ENCODE measurements at places on chromosomes 13 and 19.

DNA sequence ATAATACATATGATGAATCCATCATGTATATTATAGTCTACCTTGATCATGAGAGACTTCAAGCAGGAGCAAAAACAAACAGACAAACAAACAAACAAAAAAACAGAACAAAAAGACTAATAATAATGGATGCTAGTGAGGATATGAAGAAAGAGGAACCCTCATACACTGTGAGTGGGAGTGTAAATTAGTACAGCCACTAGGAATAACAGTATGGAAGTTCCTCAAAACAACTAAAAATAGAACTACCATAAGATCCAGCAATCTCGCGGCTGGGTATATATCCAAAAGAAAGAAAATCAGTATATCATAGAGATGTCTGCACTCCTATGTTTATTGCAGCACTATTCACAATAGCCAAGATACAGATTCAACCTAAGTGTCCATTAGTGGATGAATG is 7.0 kb upstream of the DLEU7 start:
- DNase-seq: no peak

GRCh38 chr19:290372-291005 is 714 bp downstream of the PLPP2 start:
- DNase-seq: peak; percentile 13

- DNase-seq: no peak
Observed at GRCh38 chr19:48413879-48414587, 20.6 kb downstream of the GRIN2D start.

DNA sequence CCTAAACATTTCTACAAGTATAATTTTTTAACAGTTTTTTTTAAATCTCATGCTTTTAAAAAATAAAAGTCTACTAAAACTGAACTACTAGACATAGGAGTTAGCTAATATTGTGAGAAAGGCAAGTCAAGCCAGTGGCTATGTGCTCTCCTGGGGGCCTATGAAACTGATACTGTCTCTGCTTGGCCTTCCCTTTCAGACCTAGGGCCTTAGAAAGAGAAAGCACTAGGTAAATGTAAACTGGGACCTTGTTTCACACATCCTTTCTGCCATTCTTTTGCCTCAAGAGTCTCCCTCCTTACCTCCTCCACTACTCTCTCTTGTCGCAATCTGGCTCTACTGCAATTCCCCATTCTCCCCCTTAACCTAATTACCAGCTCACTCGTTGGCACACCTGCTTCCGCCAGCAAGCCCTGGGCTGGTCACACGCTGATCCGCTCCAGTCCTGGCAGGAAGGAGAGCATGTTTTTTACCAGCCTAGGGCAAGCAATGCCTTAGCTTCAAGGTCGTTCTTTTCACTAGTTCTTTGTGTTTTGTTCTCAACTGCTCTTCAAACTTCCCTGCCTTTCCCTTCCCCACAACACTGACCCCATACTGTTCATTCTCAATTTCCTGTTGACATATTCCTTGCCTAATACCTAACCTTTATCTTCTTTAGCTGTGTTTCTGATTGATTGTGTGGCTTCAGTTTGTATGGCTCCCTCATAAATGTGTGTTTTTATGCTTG is 23.1 kb downstream of the TBC1D4 start:
- DNase-seq: no peak

DNA sequence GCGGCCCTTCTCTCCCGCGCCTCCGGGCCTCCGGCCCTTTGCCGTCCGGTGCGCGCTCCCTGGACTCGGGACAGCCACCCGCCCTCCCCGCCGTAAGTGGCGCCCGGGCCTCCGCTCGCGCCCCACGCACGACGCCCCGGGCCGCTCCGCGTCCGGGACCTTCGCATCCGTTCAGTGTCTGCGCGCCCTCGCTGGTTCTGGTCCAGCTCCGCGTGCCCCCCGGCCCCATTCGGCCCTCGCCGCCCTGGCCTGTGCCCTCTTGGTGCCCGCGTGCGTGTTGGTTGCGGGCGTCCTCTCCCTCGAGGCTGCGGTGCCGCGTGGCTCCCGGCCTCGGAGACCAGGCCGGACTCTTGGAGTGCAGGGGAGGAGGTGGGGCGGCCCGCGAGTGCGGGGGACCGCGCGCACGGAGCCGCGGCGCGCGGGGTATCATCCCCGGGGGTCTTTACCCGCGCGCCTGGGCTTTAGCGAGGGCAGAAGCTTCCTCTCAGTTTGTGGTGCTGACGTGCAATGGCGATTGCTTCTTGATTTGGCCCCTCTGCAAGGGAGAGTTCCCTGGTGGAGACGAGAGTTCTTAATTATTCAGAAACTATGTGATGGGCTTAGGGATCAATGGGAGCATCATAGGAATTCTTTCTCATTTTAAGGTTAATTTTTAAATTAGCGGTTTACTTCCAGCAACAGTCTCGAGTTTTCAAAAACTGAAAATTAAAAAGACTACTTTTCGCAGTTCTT is 757 bp downstream of the WASF3 start:
- DNase-seq: no peak

- DNase-seq: no peak
Observed at GRCh38 chr13:56713656-56714055, 427.1 kb upstream of the PRR20A start.

GRCh38 chr19:12772323-12772722 is 3.0 kb downstream of the HOOK2 start:
- no peak for DNase-seq

DNA sequence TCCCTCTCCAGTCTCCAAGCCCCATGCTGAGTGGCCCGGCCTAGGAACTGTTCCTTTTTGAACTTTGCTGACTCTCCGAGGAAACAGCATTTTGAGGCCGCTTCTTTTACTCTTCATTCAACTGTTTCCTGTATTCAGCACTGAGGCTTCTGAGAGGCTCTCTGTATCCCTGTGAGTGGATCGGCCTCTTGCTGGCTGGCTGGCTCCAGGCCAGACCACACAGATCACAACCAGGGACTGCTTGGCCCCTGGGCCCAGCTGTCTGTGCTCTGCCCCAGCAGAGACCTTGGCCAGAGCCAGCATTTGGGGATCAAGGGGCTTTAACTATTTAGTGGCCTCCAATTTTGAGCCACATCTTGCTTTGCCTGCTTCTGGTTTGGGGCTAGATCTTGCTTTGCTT is 75.6 kb upstream of the KL start:
- DNase-seq: no peak

GRCh38 chr13:50635504-50635903 is 208.0 kb downstream of the DLEU7 start:
- no peak for DNase-seq

GRCh38 chr13:100298691-100299090 is 209.8 kb downstream of the PCCA start:
- DNase-seq: no peak

DNA sequence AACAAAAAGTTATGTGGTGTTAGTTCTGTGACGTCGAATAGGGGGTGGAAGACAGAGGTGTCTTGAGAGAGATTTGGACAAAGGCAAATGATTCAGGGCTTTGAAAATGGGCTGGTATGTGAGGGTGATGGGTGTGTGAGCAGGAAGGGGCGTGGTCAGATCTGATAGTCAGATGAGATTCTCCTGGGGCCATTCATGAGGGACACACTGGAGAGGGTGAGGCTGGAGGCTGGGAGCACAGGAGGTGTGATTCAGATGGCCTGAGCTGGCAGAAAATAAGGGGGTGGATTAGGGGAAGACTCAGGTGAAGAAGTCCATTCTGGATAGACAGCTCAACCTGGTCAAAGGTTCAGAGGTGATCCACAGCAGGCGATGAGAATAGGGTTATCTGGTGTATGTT is 28.0 kb downstream of the CYP4F22 start:
- DNase-seq: no peak

- no peak for DNase-seq
Observed at GRCh38 chr19:4518345-4519171, at the start of gene PLIN4. PLIN4 (minus strand) TSS chr19:4518486; CDS start chr19:4518272, 214 bp downstream.

GRCh38 chr13:79933389-79933788 is 407.5 kb downstream of the SPRY2 start:
- DNase-seq: no peak

DNA sequence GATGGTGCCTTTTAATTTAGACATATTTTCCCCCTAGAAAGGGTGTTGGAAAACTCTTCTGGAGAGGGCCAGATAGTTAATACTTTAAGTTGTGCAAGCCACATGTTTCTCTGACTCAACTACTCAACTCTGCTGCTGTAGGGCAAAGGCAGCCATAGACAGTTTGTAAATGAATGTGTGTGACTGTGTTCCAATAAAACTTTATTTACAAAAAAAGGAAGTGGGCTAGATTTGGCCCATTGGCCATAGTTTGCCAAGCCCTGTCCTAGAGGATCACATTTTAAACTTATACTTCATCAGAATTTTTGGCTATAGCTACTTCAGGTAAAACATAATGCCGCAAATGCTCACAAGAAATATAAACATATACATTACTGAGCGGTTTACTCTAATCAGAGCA is 306.3 kb upstream of the MAB21L1 start:
- no peak for DNase-seq

DNA sequence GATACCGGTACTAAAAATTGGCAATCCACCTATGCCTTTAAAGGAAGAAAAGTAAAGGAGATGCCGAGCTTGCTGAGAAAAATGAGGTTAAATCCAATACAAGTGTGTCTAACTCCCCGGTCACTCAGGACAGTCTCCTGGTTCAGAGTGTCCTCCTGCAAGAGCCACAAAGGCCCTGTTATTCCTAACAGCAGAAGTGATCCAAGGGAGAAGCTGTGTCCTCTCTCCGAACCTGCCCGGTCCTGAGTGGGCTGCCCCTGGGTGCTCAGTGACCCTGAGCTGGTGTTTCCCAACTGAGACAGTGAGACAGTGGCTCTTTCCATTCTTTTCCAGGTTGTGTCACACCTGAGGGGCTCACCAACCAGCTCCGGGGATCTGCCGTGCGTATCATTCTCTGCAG is 4.8 kb downstream of the GJB6 start:
- DNase-seq: no peak

GRCh38 chr13:109569958-109570711 is 216.2 kb downstream of the IRS2 start:
- peak; percentile 4 for DNase-seq
